ENCODE measurements at places on chromosomes 12 and 14.

GRCh38 chr14:52000019-52000582 lies 10.8 kb downstream of the RTRAF start:
- no peak for DNase-seq

- DNase-seq = no peak
Observed at GRCh38 chr12:57227315-57228115, 2.0 kb upstream of the SHMT2 start.

DNA sequence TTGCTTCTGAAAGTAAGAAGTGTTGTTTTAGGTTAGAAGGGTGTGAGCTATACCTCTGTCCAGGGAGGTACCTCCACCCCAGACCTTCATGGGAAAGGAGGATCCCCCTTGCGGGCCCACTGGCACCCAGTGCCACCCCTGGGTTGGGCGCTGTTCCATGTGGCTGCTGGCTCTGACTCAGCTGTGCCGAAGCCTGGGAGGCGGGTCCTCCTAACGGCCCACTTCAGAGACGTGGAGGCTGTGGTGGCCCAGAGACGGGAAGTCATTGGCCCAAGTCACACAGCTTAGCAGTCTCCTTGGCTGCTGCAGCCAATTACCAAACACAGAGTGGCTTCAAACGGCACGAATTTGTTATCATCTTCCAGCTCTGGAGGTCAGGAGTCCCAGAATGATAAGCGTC lies 10.2 kb downstream of the RFLNA start:
- no peak for DNase-seq

DNA sequence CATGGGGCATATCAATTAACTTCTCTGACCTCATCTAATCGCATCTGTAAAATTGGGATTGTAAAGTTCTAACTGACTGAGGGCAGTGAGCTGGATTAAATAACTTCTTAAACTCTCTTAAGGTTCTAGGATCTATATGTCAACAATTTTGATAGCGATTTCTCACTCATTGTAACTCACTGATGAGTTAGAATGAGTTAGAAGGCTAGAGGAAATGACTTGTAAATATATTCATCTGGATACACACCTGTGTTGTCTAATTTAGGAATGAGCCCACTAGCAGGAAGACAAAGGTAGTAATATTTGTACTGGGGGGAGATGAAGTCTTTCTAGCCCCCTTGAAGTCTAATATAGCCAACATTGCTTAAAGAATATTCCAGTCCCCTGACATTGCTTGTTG lies 46.3 kb upstream of the CERS5 start:
- DNase-seq = no peak

- no peak for DNase-seq
Observed at GRCh38 chr14:70847406-70848090, 38.2 kb upstream of the MAP3K9 start.
